ENCODE measurements at places on chromosomes 2 and 18. TPM values are rescaled to one million over a fixed set of nuclear protein-coding genes. Genes with fewer than 3 reads are reported as not detected.

GRCh38 chr18:47110492-47111274 lies 39.6 kb downstream of the HDHD2 start:
- no peak for DNase-seq

DNA sequence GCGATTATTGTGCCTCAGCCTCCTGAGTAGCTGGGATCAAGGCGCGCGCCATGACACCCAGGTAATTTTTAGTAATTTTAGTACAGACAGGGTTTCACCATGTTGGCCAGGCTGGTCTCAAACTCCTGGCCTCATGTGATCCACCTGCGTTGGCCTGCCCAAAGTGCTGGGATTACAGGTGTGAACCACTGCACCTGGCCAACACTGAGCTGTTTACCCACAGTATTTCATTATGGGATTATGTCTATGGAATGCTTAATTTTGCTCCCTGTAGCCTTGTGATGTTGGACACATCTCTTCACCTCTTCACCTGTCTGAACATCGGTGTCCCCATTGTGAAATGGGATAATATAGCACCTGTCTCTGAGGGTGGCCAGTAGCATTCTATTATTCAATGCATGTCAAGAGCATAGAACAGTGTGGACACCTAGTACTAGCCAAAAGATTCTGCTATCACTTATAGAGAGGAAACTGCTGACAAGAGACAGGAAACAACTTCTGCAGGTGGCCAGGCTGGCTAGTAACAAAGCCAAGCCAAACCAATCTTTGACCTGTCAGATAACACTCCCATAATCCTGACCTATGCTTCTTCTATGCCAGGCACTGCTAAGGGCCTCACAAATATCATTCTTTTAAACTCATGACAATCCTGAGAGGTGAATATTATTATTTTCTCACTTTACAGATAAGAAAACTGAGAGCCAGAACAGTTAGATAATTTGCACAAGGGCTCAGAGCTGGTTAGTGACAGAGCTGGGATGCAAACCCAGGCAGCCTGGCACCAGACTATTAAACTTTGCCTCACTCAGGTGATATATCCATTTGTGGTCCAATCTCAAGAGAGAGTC lies 29.4 kb upstream of the REEP1 start:
- no peak for DNase-seq

MBD2 gene
- 40.4 TPM for polyA plus RNA-seq

SULT1C4 gene
- polyA plus RNA-seq = 16.6 TPM
